Activated naive CD4-positive, alpha-beta T cell treated with anti-CD3 and anti-CD28 coated beads for 36 hours (primary cell): ENCODE measurements at places on chromosomes 6 and 20. TPM values are rescaled to one million over a fixed set of nuclear protein-coding genes. Genes with fewer than 3 reads are reported as not detected.

- no peak for DNase-seq
These were observed 2.0 kb upstream of the MICA start for GRCh38 chr6:31401403-31401802.

- DNase-seq: no peak
These were observed at the start of gene IPCEF1 for GRCh38 chr6:154356690-154357089. TSS of gene IPCEF1 (minus strand) at chr6:154356803. CDS start at chr6:154265947, 90,856 bp downstream.

- no peak for DNase-seq
These were observed 32.5 kb upstream of the TMEM244 start for GRCh38 chr6:129893640-129894039.

Gene SLC35F1
- total RNA-seq: not detected

DNA sequence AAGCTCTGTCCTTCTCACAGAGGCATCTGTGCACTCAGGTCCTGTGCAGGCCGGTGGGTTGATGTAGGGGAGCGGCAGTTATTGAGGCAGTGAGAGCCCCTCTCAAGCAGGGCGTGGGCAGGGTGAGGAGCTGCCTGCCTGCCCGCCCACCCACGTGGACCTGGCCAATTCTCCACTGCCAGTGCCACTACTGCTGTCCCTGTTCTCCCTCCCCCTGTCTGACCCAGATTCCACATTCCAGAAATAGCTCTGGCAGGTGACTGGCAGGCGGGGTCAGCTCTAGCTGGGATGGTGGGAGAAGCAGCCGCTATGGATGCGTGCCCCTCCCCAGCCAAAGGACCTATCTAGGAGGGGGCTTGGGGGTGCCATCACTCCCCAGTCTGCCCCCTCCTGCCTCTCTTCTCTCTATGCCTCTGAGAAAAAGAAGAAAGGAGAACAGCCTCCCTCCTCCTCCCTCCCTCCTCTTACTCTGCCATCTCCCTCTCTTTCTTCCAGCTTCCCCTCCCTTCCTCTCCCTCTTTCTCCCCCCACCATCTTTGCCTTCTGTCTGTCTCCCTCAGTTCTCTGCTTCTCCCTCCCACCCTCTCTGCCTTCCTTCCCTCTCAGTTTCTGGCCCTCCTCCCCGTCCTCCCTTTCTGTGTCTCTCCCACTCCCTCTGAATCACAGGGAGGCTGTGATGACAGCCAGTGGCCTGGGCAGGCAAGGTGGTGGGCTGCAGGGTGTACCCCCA is 86.5 kb upstream of the MYL9 start:
- DNase-seq: no peak

Gene SIRPD
- not detected for total RNA-seq

DNA sequence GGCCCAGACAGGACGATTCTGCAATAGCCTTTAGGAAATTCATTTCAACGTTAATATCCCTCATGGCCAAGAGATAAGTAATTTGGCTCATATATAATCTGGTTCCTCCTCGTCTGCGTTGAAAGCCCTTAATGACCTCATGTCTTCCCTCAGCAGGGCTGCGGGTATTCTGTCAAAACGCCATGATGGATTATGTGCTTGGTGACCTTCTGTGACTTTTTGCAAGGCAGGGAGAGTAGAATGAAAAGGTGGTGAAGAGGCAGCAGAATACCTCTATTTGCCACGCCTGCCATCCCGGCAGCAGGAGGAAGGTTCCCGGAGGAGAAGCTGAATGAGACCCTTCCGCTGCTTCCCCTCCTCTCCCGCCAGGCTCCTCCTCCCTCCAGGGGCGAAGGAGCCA is 41.1 kb upstream of the SPACA1 start:
- no peak for DNase-seq

DNA sequence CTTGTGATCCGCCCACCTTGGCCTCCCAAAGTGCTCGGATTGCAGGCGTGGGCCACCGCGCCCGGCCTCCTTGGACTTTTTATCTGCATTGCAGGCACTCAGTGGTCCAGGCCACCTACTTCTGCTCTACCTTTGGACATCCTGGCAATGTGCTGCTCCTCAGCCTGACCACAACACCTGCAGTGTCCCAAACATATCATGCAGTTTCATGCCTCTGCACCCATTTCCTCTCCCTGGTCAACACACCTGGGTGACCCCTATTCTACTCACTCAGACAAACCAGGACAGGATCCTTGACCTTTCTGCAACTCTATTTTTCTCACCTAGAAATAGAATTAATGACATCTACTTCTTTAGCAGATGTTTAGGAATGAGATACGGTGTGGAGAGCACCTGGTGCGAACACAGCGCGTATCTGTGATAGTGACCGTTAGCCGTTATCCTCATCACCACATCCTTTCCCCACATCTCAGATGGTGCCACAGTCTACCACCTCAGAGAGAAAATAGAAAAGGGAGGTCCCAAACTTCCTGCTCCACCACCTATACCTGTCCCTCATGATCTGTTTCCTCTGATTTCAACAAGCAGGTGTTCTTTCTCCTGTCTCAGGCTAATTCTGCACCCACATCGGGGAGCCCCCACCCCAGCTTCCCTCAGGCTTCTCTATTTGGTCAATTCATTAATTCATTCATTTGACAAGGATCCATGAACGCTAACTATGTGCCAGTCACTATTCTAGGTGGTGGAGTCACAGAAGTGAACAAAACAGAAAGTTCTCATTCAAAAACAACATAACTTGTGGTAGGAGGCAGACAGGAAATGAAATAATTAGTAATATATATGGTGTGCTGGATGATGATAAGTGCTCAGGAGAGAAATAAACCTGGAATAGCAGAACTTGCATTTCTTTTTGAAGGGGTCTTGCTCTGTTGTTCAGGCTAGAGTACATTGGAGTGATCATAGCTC is 4.3 kb upstream of the BTN3A2 start:
- peak; percentile 53 for DNase-seq

Gene IRAK1BP1
- 2.2 TPM for total RNA-seq

DNA sequence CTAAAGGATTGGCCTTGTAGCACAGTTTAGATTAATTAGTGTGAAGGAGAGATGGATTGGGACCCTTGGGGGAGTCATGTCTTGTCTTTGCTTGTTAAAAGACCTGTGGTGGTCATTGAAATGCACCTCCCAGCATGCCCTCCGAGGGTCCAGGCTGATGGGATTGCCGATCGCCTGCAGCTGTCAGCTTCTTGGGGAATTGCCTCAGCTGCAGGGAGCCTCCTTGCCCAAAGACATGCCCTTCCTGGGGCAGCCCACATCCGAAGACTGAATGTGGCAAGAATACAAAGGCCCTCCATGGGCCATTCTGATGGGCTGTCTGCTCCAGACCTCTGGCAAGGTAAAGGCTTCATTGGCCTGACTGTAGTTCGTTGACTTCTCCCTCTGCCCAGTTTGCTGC is 150.7 kb downstream of the FARS2 start:
- DNase-seq: no peak

DNA sequence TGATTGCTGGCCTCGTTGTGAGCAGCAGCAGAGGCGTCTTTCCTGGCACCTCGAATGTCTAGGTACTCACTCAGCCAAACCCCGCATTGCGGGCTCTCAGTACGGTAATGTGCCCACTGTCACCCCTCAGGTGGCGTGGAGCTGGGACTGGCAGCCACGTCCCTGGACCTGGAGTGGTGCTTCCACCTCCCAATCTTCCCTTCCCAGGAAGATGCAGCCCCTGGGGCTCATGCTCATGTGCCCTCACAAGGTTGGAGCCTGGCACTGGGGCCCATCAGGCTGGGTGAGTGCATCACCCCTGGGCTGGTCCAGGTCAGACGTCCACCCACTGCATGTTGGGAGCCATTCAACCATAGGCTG is 75.7 kb downstream of the TCP11 start:
- no peak for DNase-seq

Gene SLC44A4
- 0.10 TPM for total RNA-seq

DNA sequence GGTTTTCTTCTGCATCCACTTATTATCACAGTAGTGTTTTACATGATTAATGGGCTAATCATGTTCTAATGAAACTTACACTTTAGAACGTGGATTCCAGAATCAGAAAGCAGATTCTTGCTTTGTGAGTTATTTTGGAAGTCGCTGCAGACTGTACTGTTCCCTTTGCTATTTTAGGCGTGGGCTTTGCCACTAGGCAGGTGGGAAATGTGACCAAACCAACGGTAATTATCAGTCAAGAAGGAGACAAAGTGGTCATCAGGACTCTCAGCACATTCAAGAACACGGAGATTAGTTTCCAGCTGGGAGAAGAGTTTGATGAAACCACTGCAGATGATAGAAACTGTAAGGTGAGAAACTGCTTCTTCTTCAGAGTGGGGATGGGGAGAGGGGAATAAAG is 598 bp downstream of the FABP7 start:
- DNase-seq: no peak

DNA sequence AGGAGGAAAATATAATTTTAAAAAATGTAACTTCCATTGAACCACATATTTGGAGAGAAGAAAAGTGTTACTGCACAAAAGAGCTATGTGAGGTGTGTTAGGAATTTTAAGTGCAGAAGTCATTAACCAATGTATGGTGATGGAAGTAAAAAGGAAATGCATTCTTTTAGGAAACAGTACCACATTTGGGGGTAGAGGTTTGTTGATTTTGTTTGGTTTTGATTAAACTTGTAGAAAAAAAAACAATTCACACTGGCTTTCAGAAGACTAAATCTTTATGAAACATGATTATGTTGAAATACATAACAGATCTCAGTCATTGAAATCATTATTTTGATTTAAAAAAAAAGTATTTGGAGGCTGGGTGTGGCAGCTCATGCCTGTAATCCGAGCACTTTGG is 1287.0 kb upstream of the GJE1 start:
- no peak for DNase-seq

- DNase-seq: peak; percentile 15
These were observed 22.3 kb upstream of the RPP40 start for GRCh38 chr6:5025911-5026819.

Gene KHDC1
- total RNA-seq: 1.6 TPM

DNA sequence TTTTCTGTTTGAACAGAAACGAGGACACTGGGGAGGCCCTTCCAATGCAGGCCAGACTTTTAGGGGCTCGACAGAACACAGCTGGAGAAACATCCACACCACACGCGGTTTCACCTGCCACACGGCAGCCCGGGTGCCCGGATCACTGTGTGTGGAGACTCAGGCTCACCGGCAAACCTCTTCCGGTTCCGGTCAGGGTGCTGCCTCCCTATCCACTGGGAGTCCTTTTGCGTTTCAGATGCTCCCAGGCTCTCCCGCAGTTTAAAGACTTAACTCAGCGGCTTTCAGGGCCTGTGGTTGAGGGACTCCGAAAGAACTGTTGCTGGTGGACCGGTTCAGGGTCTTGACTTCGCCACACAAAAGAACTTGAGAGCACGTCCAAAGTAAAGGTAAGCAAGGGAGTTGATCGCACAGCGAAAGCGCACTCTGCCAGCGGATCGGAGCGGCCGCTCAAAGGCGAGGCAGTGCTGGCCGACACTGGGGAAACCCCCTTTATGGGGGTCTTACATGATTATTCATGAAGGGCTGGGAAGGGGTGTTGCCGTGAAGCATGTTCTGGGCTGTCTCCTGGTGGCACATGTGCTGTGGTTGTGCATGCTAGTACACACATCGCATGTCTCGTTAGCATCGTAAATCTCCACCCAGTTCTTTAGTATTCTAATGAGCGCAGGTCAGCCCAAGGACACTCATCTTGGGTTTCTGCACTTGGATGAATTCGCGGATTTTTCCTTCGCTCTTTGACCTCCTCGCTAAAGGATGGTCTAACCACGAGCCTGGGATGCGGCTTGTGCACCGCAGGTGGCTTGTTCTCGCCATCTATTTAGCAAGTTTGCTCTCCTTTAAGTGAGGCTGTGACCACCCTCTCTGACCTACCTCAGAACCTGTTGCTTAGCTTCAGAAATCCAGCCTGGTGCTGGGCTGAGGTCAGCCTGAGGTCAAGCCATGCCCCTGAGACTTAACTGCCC is 180.3 kb downstream of the CDH26 start:
- peak; percentile 40 for DNase-seq

DNA sequence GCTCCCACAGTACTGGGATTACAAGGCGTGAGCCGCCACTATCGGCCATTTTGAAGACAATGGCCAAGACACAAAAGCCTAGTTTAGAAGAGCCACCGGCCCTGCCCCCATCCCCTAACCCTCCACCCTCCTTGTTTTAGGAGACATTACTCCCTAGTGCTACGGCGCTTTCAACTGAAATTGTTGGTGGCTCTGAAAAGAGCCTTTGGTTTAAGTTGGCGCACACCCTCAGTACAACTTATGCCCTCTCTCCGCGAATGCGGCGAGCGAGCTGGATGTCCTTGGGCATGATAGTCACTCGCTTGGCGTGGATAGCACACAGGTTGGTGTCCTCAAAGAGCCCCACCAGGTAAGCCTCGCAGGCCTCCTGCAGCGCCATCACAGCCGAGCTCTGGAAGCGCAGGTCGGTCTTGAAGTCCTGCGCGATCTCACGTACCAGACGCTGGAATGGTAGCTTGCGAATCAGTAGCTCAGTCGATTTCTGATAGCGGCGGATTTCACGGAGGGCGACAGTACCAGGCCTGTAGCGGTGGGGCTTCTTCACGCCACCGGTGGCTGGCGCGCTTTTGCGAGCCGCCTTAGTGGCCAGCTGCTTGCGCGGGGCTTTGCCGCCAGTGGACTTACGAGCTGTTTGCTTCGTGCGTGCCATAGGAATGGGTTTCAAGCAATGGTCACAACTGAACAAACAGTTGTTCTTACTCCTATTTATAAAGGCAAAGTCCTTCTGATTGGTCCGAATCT is 114.9 kb upstream of the BTN3A2 start:
- peak; percentile 82 for DNase-seq

Gene SMLR1
- total RNA-seq: not detected

DNA sequence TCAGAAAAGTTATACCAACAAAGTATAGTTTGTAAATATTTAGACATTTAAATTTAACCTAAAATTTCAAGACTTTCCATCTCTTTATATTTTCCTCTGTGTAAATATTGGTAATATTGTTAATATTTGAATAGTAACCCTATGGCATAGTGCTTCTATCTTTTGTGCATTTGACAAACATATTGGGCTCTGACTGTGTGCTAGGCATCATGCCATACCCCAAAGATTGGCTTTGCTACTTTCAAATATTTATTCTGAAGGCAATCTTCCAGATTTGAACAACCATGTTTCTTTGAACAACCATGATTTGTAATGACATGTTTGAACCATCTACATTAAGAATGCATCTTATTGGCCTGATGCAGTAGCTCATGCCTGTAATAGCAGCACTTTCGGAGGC is 15.5 kb upstream of the PRDM1 start:
- no peak for DNase-seq

Gene SYCP2L
- total RNA-seq: not detected

Gene GNAS
- 802 TPM for total RNA-seq

Gene UBE2C
- total RNA-seq: 189 TPM

Gene GPANK1
- total RNA-seq: 32.4 TPM

GRCh38 chr6:19753826-19754225 is 83.3 kb upstream of the ID4 start:
- DNase-seq: no peak

Gene ESR1
- total RNA-seq: 0.52 TPM
